Caco-2 (cell line): ENCODE measurements at places on chromosomes 7 and 10.

DNA sequence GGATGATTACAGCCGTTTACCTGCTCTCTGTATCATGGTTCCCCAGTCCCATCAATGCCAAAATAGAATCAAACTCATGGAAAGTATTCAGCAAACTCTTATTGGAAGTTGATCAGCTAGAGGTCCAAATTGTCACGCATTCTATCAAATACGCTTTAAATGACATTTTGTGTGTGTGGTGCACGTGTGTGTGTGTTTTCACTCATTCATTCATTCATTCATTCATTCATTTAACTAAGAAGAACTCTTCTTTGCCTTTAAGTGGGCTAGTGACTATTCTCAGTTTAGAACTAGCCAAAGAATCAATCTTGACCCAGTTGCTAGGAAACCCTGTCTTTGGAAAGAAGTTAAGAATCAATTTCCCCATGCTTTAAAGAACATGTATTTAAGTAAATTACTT, 102.8 kb downstream of the RTKN2 start:
- DNase-seq: no peak

DNA sequence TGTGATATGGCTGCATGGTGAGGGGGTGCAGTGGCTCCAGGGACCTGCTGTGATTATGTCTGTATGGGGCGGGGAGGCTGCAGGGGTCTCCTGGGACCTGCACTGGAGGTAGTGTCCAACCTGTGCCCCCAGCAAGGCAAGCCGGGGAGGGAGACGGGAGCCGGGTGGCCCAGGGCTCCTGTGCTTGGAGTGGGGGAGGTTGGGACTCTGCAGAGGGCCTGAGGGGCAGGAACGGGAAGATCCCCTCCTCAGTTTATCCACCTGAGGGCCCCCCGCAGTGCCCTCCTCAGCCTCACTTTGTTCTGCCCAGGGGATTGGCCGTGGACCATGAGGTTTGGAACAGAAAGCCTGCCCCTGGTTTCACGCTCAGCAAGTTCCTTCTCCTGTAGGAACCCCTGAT, 22.8 kb upstream of the PWWP2B start:
- DNase-seq: no peak

DNA sequence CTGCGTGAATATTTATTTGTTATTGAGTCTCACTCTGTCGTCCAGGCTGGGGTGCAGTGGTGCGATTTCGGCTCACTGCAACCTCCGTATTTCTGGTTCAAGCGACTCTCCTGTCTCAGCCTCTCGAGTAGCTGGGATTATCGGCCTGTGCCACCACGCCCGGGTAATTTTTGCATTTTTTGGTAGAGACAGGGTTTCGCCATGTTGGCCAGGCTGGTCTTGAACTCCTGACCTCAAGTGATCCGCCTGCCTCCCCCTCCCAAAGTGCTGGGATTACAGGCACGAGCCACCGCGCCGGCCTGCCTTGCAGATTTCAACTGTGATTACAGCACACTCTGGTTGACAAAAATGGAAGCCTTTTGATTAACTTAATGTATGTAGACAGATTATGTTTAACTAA, 730.0 kb upstream of the VSTM2A start:
- no peak for DNase-seq

DNA sequence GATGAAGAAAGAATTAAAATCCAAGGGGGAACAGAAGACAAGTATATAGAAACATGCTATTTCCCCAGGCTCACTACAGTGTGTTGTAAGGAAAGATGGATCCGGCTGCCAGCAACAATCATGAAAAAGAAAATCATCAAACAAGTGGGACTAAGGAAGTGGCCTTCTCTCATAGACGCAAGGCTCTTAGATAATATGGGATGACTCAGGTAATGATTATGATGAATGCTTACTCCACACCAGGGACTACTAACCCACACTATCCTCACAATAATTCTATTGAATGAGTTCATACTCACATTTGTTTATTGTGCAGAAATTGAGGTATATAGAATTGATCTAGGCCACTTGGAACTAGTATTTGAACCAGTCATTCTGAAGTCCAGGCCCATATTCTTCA, 111.2 kb upstream of the BET1 start:
- DNase-seq: no peak

GRCh38 chr7:22698767-22699166, 28.2 kb upstream of the IL6 start:
- no peak for DNase-seq
